ENCODE measurements at places on chromosomes 7 and 10.

- DNase-seq, result no peak
Measured at GRCh38 chr7:47846138-47846836, 102.0 kb downstream of the PKD1L1 start.

- DNase-seq, result no peak
Measured at GRCh38 chr7:11831736-11832495, at the start of gene THSD7A. Gene THSD7A (minus strand): TSS chr7:11832198. CDS start chr7:11831946, 252 bp downstream.

GRCh38 chr7:155721056-155721455 is 76.6 kb downstream of the RBM33 start:
- DNase-seq, result no peak

DNA sequence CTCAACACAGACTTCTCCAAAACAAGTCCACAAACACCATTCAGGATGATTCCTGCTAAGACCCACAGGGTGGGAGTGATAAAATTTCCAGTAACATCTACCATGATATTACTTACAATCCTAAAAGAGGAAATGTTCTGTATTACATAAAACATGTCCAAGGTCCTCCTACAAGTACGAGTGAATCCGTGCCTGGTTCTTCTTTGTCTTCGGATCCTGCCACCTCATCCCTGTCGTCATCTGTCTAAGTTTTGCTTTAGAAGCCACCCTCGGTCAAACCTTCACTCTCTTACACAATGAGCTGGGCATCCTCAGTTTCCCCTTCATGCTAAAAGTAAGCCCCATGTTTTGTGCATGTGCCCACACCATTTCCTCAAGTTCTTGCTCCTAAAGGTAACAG is 279.0 kb downstream of the KCNMA1 start:
- DNase-seq, result no peak

GRCh38 chr7:91355695-91356435 is 91.6 kb downstream of the FZD1 start:
- DNase-seq, result no peak

DNA sequence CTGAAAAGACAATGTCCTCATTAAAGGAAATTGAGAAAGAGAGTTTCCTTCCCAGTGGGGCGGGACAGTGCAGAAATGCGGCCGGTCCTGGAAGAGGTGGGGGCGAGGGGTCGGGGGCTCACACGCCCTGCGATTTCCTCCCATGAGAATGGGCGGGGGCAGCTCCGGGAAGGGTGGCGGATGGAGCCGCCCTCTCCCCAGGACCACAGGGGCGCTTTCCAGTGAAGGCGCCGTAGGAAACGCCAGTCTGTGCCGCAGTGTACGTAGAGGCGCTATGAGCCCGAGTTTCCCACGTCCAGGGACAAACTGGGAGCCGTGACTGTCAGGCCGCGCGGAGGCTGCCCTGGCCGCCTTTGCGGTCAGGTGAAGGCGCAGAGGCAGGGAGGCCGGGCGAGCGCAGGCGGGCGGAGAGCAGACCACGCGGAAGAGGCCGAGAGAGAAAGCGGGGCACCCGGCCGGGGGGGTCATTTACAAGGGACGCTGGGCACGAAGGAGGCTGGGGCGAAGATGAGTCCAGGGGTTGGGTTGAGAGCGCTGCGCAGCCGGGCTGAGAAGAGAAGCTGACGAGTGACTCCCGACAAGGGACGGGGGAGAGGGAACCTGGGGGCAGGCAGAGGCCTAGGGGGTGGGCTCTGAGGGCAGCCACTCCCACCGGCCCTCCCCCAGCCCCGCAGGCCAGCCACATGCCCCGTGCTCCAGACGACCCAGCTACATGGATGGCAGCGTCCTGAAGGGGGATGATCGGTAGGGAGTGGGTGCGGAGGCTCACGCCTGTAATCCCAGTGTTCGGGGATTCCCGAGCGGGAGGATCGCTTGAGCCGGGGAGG is 45.0 kb downstream of the ALOX5 start:
- no peak for DNase-seq

- DNase-seq, result no peak
Measured at GRCh38 chr7:121167971-121168370, 160.8 kb upstream of the WNT16 start.

All from stimulated activated CD8-positive, alpha-beta memory T cell treated with anti-CD3 and anti-CD28 coated beads, Interleukin-7, amount 100 ng/mL, for 1 hour (primary cell).